ENCODE measurements at places on chromosomes 2 and 18. TPM values are rescaled to one million over a fixed set of nuclear protein-coding genes. Genes with fewer than 3 reads are reported as not detected.

- no peaks in the 10 kb centered on the region for H3K4me1 ChIP-seq
- H3K36me3 ChIP-seq = no peaks in the 10 kb centered on the region
- no peak overlapping the region for H3K27ac ChIP-seq
- H3K27me3 ChIP-seq = no peaks in the 10 kb centered on the region
- no peak for DNase-seq
- no peak overlapping the region for H3K4me3 ChIP-seq
These were observed 721.9 kb upstream of the ACVR2A start for GRCh38 chr2:147122944-147123343.

DNA sequence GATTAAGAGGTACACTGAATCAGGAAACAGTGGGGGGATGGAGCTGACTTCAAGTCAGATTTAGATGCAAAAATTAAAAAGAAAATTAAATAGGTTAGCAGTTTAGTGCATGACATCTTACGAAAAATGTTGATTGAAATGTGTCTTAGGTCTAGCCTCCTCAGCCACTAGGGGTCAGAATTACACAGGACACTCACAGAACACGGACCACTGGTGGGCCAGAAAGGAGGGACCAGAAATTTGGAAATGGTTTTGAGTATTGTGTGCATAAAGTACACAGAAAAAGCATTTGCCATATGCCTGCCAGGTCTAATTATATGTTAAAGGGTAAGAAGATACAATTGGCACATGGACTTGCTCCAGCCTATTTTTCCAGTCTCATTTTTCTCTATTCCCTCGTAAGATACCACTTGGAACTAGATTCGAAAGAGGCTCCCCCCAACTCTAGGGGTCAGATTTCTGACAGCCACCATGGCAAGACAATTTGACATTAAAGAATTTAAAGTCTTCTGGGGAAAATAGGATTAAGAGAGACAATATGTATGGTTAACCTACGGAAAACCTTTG lies 550.2 kb upstream of the SETBP1 start:
- peak; percentile 78 for DNase-seq
- H3K27me3 ChIP-seq = no peaks in the 10 kb centered on the region
- no peaks in the 10 kb centered on the region for H3K4me1 ChIP-seq
- no peaks in the 10 kb centered on the region for H3K36me3 ChIP-seq
- no peak overlapping the region for H3K4me3 ChIP-seq

- DNase-seq = no peak
- H3K27ac ChIP-seq = no peak overlapping the region
- no peaks in the 10 kb centered on the region for H3K36me3 ChIP-seq
- no peaks in the 10 kb centered on the region for H3K27me3 ChIP-seq
- H3K4me1 ChIP-seq = no peaks in the 10 kb centered on the region
- H3K4me3 ChIP-seq = no peak overlapping the region
These were observed 163.3 kb downstream of the KLHL29 start for GRCh38 chr2:23548143-23548769.

GRCh38 chr2:236526455-236527158 lies 43.0 kb upstream of the ACKR3 start:
- no peaks in the 10 kb centered on the region for H3K36me3 ChIP-seq
- H3K4me3 ChIP-seq = no peak overlapping the region
- DNase-seq = no peak
- H3K4me1 ChIP-seq = no peaks in the 10 kb centered on the region
- no peak overlapping the region for H3K27ac ChIP-seq

DNA sequence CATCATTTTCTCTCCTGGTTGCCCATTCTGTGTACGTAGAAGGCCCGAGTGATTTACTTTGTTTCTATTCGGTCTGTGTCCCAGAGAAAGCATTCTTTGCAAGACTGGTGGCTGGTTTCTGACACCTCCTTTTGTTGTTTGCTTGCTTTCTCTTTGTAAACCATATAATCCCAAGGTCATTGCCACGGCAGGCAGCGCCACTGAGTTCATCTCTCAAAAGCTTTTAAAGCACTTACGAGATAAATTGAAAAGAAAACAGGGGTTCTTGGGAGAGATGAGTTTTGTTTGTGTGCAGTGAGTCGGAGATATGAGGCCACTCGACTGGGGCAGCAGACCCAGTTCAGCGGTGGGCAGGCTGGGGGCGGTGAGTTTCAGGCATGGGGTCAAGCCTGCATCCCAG lies 137.6 kb downstream of the NCK2 start:
- no peak overlapping the region for H3K27ac ChIP-seq
- H3K4me3 ChIP-seq = no peak overlapping the region
- H3K4me1 ChIP-seq = peaks cover 6% of the 10 kb centered on the region
- no peaks in the 10 kb centered on the region for H3K36me3 ChIP-seq

GRCh38 chr2:237060534-237061312 lies 25.0 kb upstream of the COPS8 start:
- no peak overlapping the region for H3K27ac ChIP-seq
- H3K27me3 ChIP-seq = no peaks in the 10 kb centered on the region
- no peak overlapping the region for H3K4me3 ChIP-seq
- H3K36me3 ChIP-seq = no peaks in the 10 kb centered on the region
- peaks cover 35% of the 10 kb centered on the region for H3K4me1 ChIP-seq

- no peak overlapping the region for H3K27ac ChIP-seq
- H3K36me3 ChIP-seq = no peaks in the 10 kb centered on the region
- H3K4me1 ChIP-seq = no peaks in the 10 kb centered on the region
- DNase-seq = no peak
These were observed 27.7 kb upstream of the AP1S3 start for GRCh38 chr2:223865124-223865523.

Gene FSHR
- not detected for total RNA-seq

GRCh38 chr2:16271231-16271896 lies 331.0 kb downstream of the MYCN start:
- DNase-seq = no peak
- no peaks in the 10 kb centered on the region for H3K4me1 ChIP-seq
- no peaks in the 10 kb centered on the region for H3K27me3 ChIP-seq
- no peak overlapping the region for H3K27ac ChIP-seq

Gene ICOS
- not detected for total RNA-seq

DNA sequence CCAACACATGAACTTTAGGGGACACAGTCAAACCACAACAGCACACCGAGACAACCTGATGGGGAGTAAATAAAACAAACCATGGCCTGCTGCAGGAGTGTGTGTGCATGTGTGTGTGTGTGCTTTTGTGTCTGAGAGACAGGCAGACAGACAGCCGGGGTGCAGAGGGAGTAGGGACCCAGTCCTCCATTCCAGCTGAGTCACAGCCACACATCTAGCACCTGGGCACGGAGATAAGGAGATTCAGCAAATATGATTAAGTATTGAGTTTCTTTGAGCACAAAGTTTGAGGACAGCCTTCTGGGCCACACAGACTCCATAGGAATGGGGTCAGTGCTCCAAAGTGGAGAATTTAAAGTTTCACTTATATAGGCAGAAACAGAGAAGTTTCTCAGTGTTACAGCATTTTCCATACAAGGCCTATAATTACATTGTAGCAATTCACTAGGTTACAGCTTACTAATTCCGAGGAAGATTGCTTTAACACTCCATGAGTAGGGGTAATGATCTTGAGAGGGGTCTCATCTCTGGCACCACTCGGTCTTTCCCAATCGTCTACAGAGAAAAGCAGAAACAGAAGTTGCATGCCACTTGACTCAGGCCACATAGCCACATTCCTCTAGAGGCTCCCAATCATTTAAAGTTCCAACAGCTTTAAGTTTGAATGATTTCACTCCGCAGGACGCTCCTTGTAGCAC lies 30.8 kb upstream of the PRLH start:
- H3K36me3 ChIP-seq = no peaks in the 10 kb centered on the region
- no peak overlapping the region for H3K27ac ChIP-seq

DNA sequence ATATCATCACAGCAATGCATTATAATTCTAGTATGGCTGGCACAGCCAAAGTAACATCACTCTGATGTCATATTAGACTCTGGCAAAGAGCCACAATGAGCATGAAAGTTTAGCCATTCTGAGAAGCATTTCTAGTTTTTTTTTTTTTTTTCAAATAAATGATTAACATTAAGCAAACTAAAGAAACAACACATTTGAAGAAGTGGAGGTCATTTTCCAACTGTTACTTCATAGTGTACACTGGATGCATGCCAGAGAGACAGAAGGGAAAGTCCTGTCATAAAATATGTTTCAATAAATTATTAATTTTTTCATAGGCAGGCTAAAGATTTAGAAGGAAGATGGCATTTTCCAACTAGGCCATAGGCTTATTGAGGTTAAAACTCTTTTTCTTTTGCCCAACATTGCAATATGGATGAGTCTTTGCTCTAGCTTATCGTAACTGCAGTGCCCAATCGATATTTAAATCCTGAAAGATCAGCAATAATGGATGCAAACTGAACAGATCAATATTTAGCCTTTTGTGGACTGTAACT lies 1630.4 kb upstream of the ACVR2A start:
- no peak for DNase-seq
- H3K4me1 ChIP-seq = no peaks in the 10 kb centered on the region
- H3K4me3 ChIP-seq = no peak overlapping the region
- no peaks in the 10 kb centered on the region for H3K36me3 ChIP-seq
- no peak overlapping the region for H3K27ac ChIP-seq
- H3K27me3 ChIP-seq = no peaks in the 10 kb centered on the region

Gene TFCP2L1
- not detected for total RNA-seq

- H3K4me1 ChIP-seq = no peaks in the 10 kb centered on the region
- DNase-seq = no peak
- no peaks in the 10 kb centered on the region for H3K36me3 ChIP-seq
- H3K4me3 ChIP-seq = no peak overlapping the region
- H3K27me3 ChIP-seq = no peaks in the 10 kb centered on the region
- H3K27ac ChIP-seq = no peak overlapping the region
These were observed 40.6 kb upstream of the SNED1 start for GRCh38 chr2:240957656-240958365.

GRCh38 chr2:116510117-116510671 lies 1304.3 kb upstream of the DDX18 start:
- no peak overlapping the region for H3K27ac ChIP-seq
- peak; percentile 79 for DNase-seq
- no peaks in the 10 kb centered on the region for H3K4me1 ChIP-seq
- no peaks in the 10 kb centered on the region for H3K27me3 ChIP-seq
